NCI-H345 (cell line): ENCODE measurements at places on chromosomes 11 and 22.
A peak's percentile ranks its signal among the peaks of the same experiment; 100 is the strongest.

- peak; percentile 71 for DNase-seq
Observed at GRCh38 chr11:70142221-70142875, 60.7 kb upstream of the FADD start.

GRCh38 chr11:16786131-16786530 is 47.7 kb downstream of the C11orf58 start:
- DNase-seq = no peak

GRCh38 chr11:10379426-10379825 is 74.6 kb downstream of the ADM start:
- DNase-seq = no peak

GRCh38 chr11:73019996-73020395 is 122.1 kb downstream of the FCHSD2 start:
- DNase-seq = no peak

DNA sequence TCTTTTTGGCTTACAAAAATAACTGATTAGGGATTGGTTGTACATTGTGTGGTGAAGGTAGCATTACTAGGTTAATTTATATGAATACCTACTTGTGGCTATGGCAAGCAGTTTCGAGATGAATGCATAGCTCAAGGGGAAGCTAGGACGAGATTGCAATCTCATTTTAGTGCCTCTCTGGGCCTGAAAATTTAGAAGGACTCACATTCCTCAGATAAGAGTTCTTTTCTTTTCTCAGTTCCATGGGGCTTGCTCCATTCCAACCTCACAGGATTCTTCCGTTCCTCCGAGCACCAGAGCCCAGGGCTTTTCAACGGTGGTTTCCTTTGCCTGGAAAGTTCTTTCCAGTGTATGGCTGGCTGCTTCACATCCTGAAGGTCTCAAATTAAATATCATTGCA is 82.1 kb downstream of the CECR2 start:
- DNase-seq = no peak

DNA sequence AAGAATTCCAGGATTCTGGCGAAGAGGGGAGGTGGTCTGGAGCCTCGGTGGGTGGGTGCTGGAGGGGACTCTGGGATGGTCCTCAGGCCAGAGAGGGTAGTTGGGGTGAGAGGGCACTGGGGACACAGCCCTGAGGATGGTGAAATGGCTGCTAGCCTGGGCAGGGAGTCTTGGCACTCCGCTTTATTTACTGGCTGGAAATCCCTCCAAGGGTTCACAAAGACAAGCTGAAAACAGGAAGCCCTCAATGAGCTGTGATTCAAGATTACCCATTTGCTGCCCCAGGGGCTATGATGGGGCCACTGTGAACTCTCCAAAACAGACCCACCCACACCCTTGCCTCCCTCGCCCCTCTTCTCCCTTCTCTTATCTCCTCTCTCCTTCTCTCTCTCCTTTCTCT is 71.9 kb downstream of the FBXO7 start:
- DNase-seq = no peak

DNA sequence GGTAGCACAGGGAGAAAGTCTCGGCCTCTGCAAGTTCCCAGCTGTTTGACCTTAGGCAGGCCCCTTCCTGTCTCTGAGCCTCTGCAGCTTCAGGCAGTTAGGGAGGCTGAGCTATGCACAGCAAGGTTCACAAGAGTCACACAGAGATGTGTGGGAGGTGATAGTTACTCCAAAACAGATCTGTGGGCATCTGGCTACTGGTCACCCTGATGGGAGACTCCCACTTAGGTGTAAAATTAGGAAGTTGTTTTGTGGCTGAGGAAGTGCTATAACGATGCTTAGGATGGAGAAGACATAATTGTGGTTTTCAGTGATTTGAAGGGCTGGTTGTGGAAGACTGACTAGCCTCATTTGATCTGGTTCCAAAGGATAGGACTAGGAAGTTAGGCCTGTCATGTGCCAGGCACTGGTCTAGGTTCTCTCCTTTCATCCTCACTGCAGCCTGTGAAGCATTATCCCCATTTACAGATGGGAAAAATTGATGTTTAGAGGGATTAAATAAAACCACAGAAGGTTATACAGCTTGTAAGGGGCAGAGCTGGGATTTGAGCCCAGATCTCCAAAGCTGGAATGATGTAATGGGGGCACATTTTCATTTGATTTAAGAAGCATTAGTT is 13.5 kb downstream of the ACO2 start:
- DNase-seq = no peak

- no peak for DNase-seq
Observed at GRCh38 chr11:46674463-46675287, 25.7 kb downstream of the ARHGAP1 start.

- no peak for DNase-seq
Observed at GRCh38 chr11:9859554-9860305, 195.9 kb downstream of the SWAP70 start.

GRCh38 chr11:7593481-7593880 is 79.7 kb downstream of the PPFIBP2 start:
- no peak for DNase-seq

DNA sequence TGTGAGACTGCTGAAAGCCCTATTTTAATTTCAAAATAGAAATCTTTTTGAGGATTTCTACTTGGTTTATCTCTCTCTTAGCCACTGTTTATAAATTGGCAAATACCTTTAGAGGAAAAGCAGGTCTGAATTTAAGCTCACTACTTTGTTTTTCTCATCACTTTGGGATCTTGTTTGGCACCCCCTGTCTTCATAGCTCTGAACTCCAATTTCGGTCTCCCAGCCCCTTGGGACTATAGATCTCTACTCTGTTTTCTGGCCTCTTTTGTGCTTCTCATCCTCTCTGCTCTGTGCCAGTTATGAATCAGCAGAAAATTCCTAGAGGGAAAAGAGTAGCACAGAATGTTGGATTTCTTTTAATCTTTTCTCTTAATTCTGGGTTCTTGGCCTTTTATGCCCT is 118.3 kb downstream of the CYP2R1 start:
- DNase-seq = no peak

GRCh38 chr11:69310934-69311766 is 17.2 kb downstream of the MYEOV start:
- DNase-seq = no peak

DNA sequence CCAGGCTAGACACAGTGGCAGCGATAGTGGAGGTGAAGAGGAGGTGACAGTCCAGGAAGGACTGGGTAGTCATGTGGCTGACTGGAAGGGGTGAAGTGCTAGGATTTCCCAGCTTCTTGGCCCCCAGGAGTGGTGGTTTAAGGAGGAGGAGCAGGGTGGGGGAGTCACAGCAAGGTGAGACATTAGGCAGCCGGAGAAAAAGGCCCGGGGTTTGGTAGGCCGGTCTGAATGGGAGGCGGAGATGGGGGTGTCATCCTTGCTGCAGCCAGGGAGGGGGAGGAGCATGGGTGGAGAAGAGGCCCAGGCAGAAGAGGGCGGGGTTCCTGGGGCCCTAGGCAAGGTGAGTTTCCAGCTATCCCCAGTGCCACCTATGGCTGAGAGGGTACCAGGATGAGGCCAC is 6.1 kb downstream of the SIPA1 start:
- DNase-seq = no peak

DNA sequence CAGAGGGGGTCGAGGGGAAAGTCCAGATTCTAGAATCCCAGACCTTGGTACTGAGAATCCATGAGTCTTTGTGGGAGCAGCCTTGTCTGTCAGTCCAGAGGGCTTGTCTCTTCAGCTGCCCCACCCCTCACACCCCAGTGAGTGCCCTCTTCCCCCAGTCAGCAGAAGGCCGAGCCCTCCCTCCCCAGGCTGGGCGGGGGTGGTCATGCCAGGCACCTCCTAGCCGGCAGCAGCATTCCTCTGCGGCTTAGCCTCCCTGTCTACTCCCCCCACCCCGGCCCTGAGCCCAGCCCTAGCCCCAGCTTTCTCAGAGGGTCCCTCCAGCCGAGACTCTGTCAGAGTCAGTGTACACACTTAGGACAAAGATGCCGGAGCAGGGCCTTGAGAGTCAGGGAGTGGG is 4.6 kb downstream of the SOX10 start:
- DNase-seq = no peak

DNA sequence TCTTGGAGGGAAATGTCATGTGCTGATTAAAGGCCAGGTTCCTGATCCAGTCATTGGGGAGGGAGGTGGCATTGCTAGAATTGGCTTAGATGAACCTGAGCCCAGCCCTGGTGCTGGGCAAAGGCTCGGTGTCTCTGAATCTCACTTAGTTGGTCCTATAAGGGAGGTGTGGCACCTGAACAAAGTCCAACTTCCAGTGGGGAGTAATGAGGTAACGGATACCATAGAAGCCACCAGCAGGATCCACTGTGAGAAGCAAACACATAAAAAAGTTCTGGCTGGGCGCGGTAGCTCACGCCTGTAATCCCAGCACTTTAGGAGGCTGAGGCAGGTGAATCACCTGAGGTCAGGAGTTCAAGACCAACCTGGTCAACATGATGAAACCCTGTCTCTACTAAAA is 26.6 kb downstream of the PRDM11 start:
- DNase-seq = no peak

DNA sequence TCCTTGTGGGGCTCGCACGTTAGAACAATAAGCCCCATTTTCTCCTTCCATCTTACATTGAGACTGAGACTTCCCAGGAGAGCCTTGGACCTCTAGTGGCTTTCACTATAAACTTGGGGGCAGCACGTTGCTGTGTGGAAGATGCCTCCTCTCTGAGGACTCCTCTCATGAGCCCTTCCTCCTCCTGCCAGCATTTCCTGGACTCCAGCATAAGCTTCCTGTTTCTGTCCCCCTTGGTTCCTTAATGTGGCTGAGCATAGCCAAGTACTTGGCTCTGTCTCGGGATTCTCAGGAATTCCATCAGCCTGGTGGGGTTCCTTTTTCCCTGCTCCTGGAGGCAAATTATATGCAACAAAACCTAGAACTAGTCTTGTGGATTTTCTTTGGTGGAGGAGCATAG is 38.8 kb upstream of the UBASH3B start:
- no peak for DNase-seq

GRCh38 chr22:49966774-49967705 is 6.5 kb downstream of the PIM3 start:
- no peak for DNase-seq

- no peak for DNase-seq
Observed at GRCh38 chr11:105334025-105334714, 194.6 kb upstream of the CARD18 start.
